ENCODE measurements at places on chromosomes 5 and 9.
A peak's percentile ranks its signal among the peaks of the same experiment; 100 is the strongest.

DNA sequence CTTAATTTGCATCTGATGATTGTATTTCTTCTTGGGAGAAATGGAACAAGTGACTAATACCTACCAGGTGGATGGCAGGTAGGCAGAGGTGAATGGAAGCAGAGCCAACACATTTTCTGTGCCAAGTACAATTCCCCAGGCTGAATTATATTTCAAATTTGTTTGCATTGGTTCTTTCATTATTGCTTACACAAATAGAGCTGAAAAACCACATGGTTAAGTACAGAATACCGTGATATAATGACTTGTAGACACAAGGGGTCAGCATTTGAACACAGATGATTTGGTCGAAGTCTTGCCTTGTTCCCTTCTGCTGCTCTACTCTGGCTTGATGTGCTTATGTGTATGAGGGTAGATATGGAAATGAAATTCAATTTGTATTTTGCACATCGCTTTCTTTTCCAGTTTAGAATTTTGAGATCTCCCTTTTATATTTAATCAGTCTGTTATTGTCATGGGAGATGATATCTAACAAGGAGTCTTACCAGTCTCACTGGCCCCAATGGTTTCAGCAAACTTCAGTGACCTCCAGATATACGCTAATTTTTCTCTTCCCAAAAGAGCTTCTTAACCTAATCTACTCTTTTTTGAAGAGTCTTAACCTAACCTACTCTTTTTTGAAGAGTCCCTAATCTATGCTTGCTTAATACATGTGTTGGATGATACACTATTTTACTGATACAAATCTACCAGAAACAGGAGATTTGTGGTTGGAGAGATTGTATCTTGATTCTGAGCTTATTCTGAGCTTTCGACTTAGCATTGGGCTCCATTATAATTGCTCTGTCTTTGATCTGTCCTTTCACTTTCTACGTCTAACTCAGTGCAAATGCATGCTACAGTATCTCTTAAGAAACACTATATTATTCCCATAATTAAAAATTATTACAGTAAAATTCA is 88.1 kb downstream of the PCSK1 start:
- peak; percentile 64 for DNase-seq

DNA sequence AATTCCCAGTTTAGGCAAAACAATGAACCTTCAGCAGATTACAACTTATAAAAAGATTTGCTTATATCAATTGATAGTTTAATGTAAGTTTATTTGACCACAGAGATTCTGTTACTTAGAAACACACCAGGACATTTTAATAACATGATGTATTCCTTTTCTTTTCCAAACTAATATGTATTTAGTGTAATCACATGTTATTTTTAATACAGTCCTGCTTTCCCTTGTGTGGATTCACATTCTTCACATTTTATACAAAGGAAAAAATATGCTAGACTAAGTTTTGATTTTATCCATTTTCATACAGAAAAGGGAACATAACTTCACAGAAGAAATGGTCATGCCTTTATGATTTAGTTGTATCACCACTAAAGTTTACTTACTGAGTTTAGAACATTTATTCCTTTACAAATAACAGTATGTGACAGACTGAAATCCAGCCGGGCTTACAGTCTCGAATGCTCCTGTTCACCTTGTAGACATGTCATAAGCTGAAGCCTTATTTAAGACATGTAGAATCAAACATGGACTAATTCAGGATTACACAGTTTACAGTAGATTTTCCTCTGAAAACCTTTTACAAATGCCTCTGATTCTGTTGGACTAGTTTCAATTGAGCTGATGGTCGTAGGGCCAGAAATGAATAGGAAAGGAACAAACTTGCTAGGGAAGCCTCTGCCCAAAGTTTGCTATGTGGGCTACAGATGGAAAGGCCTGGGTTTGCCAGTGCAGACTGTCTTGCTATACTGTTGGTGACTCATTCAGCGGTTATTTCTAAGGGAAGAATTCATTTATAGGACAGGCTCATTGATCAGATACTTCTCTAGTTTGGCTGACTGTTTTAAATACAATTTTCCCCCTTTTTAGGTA is 6.6 kb upstream of the ASPN start:
- DNase-seq = no peak

- no peak for DNase-seq
These were observed 792.9 kb downstream of the PTPRD start for GRCh38 chr9:9819886-9820285.

DNA sequence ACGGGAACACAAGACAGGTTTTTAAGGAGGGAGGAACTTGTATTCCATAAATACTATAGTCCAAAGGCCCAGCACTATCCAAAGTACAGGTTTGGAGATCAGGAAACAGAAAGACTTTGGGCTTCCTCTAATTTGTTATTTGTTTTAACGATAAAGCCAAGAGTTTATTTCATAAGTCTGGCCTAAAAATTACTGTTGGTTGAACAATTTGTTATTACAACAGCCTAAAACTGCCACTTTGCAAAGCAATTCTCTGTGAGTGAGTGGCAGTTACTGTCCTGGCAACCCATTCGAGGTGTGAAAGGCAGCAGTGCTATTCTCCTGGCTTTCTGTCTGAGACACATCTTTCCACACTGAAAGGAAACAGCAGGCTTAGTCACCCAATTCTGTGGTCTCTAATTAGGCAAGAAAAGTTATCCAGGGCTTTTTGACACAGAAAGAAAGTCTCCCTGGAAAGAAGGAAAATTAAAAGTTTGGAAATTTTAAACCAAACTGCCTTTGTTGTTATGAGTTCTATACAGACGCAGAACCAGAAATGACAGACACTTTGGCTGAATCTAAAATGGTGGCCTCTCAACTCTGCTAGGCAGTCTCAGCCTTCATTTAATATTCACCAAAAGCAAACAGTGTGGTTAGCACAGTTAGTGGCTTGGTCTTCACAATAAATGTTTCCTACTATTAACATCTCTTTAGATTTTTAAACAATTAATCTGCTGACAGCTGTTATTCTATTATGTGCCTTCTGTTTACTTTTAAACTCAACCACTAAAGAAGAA is 33.9 kb downstream of the PSMB7 start:
- no peak for DNase-seq

- DNase-seq = no peak
These were observed 27.0 kb upstream of the SLC22A5 start for GRCh38 chr5:132342291-132343180.

- no peak for DNase-seq
These were observed 96.4 kb upstream of the ELL2 start for GRCh38 chr5:96058084-96058483.

GRCh38 chr9:34594177-34594576 is 4.7 kb upstream of the CNTFR start:
- DNase-seq = no peak

DNA sequence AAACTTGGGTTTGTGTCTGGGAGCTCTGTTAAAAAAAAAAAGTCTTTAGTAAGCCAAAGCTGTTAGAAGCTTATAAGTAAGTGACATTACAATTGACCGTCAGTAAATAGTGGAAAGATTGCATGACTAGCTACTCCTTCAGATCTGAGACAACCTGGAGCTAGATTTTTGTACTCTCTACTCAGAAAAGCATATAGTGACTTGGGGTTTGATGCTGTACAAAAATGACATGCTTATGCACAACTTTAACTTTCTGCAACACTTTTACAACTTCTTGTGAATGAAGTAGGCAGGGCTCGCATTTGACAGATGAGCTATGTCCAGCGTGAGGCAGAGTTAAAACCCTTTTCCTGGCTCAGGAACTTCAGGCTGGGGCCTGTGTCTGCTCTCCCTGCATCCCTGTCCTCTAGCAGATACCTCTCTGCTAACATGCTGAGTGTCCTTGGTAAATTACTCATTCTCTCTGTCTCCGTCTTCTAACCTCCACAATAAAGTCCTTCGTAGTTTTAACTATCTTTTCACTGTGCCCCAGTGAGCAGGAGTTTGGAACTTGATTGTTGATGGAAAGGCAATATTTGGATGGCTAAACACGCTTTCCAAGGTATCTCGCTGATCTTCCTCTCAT is 471 bp upstream of the GHR start:
- no peak for DNase-seq

DNA sequence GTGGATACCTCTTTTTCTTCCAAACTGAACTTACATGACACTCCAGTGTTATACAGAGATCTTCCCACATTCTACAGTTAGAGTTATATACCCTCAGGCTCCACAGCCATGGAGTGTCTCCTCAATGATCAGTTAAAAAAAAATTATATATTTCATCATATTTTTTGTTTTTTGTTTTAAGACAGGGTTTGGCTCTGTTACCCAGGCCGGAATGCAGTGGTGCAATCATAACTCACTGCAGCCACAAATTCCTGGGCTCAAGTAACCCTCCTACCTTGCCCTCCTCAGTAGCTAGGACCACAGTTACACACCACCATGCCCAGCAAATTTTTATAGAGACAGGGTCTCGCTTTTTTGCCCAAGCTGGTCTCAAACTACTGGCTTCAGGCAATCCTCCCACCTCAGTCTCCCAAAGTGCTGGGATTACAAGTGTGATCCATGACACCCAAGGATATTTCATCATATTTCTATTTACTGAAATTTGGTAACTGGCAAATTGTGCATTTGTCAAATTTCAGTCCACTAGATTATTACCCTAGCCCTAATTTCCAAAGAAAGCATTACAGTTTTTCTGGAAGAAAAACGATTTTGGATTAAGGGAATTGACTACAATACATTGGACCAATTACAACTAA is 18.1 kb upstream of the SCAI start:
- no peak for DNase-seq

DNA sequence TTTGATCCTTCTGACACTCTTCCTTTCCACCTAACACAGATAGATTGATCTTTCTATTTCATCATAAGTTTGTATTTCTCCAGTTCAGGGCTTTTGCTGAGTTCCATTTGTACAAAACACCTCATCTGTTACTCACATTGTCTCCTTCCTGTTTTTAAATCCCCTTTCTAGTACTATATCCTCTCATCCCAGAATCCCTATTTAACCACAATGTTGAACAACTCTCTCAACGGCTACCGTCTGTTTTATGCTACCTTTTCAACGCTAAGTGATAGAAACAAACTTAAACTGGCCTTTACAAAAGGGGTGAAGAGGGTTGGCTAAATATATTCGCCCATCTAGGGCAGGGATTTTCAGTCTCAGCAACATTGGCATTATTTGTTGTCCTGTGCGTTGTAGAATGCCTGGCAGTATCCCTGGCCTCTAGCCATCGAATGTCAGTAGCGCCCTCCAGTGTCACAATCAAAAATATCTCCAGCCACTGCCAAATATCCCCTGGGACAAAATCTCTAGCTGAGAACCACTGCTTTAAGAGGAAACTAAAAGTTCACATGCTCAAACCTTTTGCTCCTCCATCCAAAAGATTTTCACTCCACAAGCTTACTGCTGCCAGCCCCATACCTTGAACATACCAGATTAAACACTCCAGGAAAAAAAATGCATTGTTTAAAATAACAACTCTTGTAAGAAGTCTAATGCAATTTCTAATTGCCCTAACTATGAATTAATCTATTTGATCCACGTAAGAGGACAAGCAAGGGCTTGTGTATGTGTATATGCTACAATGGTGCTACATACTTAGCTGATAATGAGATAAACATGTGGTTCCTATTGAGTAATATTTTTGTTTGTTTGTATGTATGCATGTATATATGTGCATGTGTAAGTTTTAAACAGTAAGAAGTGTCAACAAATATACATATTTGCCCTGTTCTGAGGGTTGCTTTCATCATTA is 344.0 kb downstream of the PTPRD start:
- no peak for DNase-seq

DNA sequence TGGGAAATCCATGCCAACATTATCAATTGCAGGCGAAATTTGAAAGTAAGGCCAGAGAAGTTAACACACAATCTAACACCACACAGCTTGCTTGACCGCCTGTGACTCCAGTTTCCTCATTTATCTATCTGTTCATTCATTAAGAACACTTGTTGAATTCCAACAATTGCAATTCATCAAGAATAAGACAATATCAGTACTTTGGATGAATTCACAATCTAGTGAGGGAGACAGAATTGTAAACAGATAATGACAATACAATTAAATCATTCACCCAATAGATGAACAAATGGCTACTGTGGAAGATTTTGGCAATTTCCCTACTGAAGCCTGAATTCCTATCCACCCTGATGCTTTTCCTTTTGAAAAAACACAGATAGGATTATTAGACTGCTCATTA is 181.6 kb downstream of the TRIM36 start:
- no peak for DNase-seq

DNA sequence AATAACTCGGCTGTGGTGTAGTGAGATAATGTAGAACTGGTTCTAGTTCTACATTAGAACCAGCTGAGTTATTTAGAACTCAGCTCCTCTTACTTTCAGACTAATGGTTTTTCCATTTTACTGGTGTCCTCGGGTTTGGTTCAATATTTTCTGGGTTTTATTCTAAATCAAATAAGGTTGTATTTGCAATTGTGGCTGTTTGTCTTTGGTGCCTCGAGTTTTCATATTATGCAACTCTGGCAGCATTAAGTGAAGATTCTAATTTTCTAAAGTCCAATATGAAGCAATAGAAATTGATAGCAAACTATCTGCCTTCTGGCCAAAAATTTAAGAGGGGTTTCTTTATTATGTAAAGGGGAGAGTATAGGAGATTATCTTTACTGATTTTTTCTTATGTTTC is 19.0 kb downstream of the C6 start:
- DNase-seq = no peak

DNA sequence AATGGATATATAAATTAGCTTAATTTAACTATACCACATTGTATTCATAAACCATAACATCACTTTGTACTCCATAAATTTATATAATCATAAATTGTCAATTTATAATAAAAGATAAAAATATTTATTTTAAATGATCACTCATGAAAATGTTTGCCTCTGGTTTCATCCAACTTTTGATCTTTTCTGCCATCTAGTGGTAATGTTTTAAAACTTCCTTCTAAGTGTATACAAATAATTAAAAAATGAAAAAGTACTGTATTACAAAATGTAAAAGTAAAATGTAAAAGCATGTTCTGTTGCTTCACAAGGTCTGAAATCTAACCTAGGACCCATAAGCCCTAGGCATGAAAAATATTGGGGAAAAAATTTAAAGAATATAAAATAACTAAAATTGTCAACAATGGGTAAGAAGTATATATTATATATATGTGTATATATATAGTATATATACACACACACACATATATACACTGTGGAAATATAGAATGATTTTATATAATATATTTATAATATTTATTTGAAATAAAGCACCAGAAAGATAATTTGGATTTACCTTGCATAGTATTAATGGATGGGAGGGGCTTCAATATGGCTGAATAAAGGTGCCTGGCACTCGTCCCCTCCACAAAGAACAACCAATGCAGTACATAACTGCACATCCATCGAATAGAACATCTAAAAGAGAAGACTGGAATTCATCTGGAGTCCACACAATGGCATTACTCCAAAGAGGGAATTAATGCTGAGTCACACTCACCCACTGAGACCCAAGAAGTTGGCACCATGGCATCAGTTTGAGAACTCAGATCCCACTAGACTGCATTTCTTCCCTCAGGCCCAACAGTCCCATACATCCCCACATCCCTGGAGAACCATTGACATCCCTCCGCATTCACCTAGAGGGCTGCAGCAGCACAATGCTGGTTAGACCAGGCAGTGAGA is 32.5 kb downstream of the ANXA1 start:
- DNase-seq = peak; percentile 68

DNA sequence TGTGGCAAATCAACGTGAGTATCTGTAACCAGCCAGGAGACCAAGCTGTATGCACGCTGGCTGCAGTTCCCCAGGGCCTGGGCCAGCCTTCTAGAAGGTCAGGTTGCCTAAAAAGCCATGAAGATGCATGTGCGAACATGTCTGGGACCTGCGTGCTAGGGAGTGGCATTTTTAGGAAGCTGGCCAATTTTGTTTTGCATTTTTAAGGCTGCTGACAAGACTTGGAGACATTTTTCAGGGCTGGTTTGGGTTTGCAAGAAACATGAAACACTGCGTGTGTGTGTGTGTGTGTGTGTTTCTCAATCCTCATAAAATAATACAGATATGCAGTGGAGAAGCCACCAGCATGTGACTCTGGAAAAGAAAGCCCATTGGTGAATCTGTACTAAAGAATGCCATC is 5.1 kb downstream of the TGFBI start:
- DNase-seq = no peak
